ENCODE measurements at places on chromosomes 1 and 21.

GRCh38 chr1:220271706-220272046 is 577 bp downstream of the RAB3GAP2 start:
- DNase-seq = no peak

DNA sequence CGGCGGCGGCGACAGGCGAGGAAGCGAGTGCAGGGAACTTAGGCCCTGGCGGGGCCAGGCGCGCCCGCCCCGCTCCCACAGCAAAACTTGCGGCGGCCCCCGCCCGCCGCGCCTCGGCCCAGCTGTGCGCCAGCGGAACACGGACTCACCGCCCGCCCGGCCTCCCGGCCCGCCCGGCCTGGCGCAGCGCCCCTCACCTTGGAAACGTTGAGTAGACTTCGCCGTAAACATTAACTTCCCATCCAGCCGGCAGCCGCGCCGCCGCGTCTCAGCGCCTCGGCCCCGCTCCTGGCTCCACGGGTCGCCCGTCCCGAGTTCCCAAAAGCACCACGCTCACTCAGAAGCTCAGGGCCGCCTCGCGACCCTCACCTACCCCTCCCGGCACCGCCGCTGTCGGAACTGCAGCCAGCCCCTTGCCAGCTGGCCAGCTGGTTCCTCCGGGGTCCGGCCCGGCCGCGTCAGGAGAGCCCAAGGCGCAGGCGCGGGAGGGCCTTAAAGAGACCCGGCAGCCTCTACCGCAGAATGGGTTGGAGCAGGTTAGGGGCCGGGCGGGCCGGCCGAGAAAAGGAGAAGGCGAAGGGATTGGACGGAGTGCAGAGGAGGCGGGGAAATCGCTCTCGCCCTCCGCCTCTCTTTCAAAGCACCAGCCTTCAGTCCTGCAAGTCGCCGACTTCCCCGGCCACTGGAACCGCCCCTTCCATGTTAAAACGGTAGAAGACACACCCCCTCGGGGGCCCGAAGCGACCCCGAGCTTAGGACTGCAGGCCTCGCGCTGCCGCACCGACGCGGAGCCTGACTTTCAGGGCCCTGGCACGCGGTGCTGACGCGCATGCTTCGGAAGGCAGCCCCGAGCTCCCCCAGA is at the start of gene EVI5:
Gene EVI5 (minus strand): TSS at position 470 of the 862 bp plus-strand sequence. CDS start 48,562 bp downstream, outside the sequence.
- DNase-seq = peak; percentile 89

DNA sequence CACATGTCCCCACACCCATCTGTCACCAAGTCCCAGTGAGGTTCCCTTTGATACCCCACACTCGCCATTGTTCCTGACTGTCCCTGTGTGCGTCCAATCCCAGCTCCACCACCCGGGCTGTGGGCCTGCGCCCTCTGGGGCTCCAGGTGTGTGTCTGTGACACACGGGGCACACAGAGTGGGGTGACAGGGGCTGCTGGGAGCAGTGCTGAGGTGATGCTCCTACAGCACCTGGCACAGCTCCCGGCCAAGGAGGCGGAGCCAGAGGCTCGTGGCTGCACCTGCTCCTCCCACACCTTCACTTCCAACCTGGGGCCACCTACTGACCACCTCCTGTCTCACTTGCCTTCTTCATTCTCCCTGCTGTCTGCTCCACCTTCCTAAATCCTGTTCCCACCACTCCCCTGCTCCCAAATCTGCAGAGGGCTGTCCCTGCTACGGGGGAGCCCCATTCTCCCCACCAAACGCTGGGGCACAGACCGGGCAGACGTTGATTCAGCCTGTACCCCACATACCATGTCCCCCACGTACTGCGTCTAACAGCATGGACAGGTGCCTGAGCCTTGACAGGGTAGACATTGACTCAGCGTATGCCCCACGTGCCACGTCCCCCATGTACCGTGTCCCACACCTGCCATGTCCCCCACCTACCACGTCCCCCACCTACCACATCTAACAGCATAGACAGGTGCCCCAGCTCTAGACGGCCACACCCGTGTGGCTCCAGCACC is 16.4 kb downstream of the WDR4 start:
- no peak for DNase-seq

DNA sequence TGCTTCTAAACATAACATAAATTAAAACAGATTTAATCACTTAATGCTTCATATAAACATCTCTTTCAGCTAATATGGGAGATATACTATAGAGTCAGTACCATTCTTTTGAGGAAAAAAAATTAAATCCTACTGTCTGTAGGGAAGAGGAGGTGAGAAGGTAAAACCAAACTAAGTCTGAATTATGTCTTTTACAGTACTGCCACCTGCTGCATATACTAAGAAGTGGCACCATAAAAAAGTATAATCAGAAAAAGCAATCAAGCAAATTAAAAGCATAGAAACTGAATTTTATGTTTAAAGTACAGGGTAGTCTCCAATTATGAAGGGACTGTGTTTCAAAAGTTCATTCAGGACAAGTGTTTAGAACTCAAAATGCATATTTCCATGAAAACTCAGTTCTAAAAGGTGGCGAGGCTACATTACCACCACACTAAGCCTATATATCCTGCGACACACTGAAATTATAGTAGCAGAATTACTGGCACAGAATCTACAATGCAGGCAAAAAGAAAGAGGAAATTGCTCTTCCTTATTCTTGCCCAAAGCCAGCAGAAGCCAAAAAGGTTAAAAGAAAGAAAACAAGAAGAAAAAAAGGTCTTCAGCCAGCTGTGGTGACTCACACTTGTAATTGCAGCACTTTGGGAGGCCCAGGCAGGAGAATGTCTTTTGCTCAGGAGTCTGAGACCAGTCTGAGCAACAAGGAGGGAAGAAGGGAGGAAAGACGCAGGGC is 9.0 kb downstream of the NSL1 start:
- DNase-seq = no peak

GRCh38 chr1:59124166-59124565 is 172.7 kb upstream of the FGGY start:
- DNase-seq = no peak

DNA sequence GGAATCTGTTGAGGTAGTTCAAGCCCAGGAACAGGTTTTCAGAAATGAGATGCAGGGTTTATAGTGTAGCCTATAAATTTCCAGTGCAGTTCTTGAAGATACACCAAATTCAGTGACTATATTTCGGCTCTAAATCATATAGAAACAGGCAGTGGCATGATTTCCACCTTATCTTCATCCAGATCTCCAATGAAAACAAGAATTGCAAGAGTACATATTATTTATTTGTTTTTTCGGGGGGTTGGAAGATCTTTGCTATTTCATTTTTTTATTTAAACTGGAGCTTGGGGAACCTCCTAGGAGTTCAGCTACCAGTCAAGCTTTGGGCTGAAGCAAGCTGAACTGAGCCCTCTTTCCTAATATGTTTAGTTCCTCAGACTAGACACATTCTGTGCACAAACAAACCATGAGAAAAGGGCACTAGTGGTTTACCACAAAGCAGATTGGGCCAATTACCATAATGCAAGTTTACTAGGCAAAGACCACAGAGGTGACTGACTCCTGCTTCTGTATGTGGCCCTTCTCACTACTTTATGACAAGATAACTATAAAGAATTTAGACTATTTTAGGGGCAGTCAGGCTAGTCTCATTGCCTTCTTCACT is 68.5 kb downstream of the RGS2 start:
- no peak for DNase-seq

DNA sequence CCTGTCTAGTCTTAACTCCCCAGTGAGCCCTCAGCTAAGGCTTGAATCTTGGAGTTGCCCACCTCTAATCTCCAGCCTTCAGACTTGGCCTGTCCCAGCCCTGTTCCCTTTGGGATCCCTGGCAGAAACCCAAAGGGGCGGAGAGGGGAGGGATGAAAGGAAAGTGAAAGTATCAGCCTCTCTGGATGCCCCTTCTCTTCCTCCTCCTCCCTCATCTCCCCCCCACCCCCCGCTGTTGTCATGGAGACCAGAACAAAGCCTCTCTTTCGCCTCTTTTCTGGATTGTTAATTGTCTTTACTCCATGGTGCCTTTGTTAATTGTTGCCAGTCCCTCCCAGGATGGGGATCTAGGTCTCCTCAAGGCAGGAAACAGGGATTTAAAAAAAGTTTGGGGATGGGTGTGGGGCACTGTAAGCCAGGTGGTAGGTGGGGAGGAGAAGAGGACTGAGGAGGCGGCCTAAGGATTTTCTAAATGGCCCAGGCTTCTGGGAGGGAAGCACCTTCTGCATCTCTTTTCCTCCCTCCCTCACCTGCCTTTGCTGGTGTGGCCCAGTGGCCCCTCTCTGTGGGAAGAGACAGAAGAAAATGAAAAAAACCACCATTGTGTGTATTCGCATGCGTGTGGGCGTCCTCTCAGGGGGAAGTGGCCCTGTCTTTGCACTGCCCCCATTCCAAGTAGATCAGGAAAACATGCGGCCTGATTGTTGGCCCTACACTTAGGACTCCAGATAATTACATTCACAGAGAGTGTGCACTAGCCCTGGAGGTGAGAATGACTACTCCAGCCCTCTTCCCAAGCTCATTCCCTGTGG is 7.5 kb upstream of the SOX13 start:
- DNase-seq = no peak

Measured in CD4-positive, alpha-beta T cell treated with Interleukin-4 for 1 hour (primary cell).